Bronchial epithelial cell (primary cell): ENCODE measurements at places on chromosomes 16 and 17. TPM values are rescaled to one million over a fixed set of nuclear protein-coding genes. Genes with fewer than 3 reads are reported as not detected.
A peak's percentile ranks its signal among the peaks of the same experiment; 100 is the strongest.

- DNase-seq, result no peak
Measured at GRCh38 chr16:46739934-46740333, 8.2 kb downstream of the MYLK3 start.

DNA sequence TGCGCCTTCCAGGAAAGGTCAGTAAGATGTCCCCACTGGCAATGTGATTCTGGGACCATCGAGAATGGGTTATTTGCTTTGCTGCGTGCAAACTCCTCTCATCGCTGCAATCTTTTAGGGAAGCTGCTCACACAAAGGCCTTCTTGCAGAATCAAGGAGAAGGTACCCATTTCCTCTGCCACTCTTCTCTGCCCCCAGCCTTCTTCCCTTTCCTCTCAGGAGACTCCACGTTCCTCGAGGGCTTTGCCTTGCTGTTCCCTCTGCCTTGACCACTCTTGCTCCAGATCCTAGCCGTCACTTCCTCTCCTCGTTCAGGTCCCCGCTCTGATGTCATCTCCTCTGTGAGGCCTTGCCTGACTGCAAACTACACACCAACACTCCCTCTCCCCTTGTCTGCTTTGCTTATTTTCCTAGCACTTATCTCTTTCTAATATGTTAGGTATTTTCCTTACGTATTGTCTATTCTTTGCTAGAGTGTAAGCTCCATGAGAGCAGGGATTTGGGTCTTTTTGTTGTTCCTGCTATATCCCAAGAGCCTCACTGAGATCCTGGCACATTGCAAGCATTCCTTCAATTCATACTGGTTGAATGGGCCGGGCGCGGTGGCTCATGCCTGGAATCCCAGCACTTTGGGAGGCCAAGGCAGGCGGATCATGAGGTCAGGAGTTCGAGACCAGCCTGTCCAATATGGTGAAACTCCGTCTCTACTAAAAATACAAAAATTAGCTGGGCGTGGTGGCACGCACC is 5.3 kb upstream of the CRK start:
- no peak for DNase-seq

DNA sequence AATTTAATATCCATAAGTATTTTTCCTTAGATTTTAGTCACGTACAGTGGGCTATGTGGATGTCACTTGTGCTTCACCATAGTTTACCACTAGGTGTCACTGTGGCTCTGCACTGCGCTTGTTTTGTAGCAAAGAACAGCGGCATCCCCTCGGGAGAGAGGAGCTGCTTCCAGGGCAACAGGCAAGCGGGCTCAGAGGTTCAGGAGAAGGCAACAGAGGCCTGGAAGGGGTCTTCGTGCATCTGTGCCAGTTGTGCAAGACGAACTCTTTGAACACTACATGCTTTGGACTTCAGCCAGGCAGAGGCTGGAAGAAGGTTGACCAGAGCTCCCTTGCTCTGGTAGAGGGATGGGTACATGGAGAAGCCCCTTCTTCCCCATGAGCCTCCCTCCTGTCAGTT is 20.6 kb downstream of the CYB561 start:
- DNase-seq, result peak; percentile 66

- DNase-seq, result no peak
Measured at GRCh38 chr17:3693829-3694231, 2.1 kb downstream of the P2RX5 start.

DNA sequence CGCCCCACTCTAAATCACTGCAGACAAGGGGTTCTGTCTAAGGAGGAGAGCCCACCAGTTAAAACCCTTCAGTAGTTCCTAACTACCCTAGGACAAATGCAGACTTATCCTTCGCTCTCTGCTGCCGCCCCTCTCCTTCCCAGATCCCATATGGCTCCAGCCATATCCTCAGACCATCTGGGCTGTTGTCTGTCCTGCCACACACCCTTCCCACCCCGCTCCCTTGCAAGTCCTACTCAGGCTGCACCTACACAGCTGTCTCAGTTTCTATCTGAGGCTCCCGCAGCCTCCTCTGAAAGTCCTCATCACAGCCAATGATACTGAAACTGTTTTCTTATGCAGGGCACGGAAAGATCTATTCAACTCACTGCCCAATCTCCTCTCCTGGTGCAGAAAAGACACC is 720 bp upstream of the BCKDK start:
- DNase-seq, result no peak

PMFBP1 gene
- total RNA-seq, result 0.53 and 1.9 TPM in 2 replicates

PERCC1 gene
- total RNA-seq, result not detected in 2 replicates

TM4SF5 gene
- not detected in 2 replicates for total RNA-seq

CHD9NB gene
- 0.26 and 2.0 TPM in 2 replicates for total RNA-seq
